SJCRH30 (cell line): ENCODE measurements at places on chromosomes 16 and 17. TPM values are rescaled to one million over a fixed set of nuclear protein-coding genes. Genes with fewer than 3 reads are reported as not detected.

The TMEM256 gene
- 62.4 and 71.8 TPM in 2 replicates for total RNA-seq

GRCh38 chr16:68665501-68665900 is 20.4 kb downstream of the CDH3 start:
- H3K27me3 ChIP-seq, result no peaks in the 10 kb centered on the region
- no peaks in the 10 kb centered on the region; the same call in 1 of the 2 replicates for H3K4me1 ChIP-seq
- DNase-seq, result no peak
- no peak overlapping the region for H3K4me3 ChIP-seq
- no peak overlapping the region for H3K27ac ChIP-seq

- DNase-seq, result no peak
- peaks cover 11% of the 10 kb centered on the region for H3K4me1 ChIP-seq
- H3K27ac ChIP-seq, result no peak overlapping the region
These were observed 8.6 kb downstream of the CHD9NB start for GRCh38 chr16:53043986-53044601.

- DNase-seq, result no peak
- H3K4me1 ChIP-seq, result no peaks in the 10 kb centered on the region
- no peaks in the 10 kb centered on the region for H3K36me3 ChIP-seq
- H3K4me3 ChIP-seq, result no peak overlapping the region
- H3K27ac ChIP-seq, result no peak overlapping the region
- H3K27me3 ChIP-seq, result no peaks in the 10 kb centered on the region
These were observed 64.2 kb upstream of the DOC2B start for GRCh38 chr17:245611-246010.

DNA sequence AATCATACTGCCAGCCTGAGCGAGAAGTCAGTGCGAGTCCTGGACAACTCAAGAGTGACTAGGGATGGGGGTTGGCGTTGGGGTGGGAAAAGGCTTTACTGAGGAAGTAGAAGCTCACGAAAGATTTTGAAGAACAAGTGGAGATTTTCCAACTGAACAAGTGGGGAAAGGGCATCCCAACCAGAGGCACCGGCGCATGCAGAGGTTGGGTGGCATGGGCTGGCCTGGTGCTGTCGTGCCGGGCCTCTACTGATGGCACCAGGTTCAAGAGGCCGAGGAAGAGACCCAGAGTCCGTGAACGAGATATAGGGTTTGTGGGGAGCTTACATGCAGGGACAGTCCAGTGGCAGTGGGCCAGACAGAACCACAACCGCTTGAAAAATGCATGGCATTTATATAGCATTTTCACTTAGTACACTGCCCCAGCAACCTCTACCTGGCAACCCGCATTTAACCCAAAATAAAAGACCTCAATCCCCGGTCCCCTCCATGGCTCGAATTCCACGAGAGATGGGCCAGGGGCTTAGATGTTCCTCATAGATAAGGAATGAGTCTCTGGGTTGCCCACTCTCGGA is 7.7 kb upstream of the ITGA3 start:
- no peaks in the 10 kb centered on the region for H3K27me3 ChIP-seq
- no peak for DNase-seq
- no peak overlapping the region for H3K27ac ChIP-seq
- H3K4me1 ChIP-seq, result peaks cover 27% of the 10 kb centered on the region
- H3K36me3 ChIP-seq, result no peaks in the 10 kb centered on the region
- H3K4me3 ChIP-seq, result no peak overlapping the region
